ENCODE measurements at places on chromosomes 4 and X.
A peak's percentile ranks its signal among the peaks of the same experiment; 100 is the strongest.

GRCh38 chr4:7841071-7841470 lies 98.6 kb downstream of the AFAP1 start:
- no peak for DNase-seq

GRCh38 chrX:70998411-70999027 lies 67.6 kb upstream of the SLC7A3 start:
- DNase-seq: no peak

GRCh38 chr4:3407930-3408792 lies 33.6 kb upstream of the HGFAC start:
- no peak for DNase-seq

GRCh38 chr4:74357965-74358364 lies 7.0 kb upstream of the EREG start:
- DNase-seq: no peak

DNA sequence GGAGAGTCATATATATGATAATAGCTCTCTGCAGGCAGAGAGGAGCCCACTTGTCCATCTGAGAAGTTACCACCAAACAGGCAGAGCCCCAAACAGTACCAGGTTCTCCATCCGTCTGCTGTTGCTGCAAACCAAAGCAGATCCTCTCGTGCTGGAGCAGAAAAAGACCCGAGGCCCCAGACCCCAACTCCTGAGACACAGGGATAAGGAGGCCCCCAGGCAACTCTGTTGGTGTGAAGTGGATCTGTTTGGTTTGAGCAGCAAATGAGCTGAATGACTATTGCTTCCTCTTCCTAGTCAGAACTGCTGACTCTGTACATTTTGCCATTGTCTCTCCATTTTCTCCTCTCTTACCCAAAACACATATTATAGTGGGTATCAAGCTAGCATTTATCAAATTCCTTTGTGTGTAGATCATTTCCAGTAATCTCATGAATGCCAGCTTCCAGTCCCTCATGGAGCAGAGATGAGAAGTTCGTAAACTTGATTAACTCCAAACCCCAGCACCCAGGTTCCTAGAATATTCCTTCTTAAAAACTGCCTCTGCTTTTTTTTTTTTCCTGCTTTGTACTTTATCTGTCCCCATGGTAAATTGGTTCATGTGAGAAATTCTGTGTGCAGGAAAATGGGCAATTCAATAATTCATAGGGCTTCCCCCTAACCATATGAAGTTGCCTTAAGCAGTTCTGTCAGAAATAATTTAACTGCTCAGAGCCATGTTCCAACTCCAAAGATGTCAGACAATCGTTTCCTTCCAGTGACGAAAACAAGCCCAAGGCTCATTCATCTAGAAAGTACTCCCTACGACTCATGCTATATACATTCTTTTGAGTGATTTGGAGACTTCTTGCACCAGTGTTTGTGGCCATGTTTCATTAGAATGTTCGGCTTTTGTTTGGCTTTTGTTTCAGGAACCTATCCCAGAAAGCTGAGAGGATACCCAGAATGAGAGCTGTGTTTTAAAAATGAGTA lies 98.6 kb upstream of the ATXN3L start:
- no peak for DNase-seq

- DNase-seq: no peak
These were observed 4.8 kb downstream of the CNGA1 start for GRCh38 chr4:48011722-48012121.

DNA sequence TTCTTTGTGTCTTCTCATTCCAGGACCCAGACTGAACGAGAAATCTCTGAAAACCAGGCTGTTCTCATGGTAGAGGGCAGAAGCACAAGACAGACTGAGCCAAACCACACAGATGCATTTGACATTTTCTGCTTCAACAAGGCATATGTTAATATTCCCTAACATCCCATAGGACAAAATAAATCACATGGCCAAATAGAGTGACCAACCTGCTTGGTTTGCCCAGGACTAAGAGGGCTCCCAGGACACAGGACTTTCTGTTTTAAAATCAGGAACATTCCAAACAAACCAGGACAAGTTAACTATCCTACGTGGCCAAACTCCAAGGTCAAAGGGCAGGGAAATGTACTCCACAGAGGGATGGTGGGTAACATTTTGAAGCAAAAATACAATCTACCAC lies 11.7 kb downstream of the CTPS2 start:
- no peak for DNase-seq

- DNase-seq: no peak
These were observed 44.8 kb downstream of the GAB1 start for GRCh38 chr4:143381189-143382118.

- DNase-seq: no peak
These were observed 5.0 kb downstream of the XPNPEP2 start for GRCh38 chrX:129743821-129744220.

DNA sequence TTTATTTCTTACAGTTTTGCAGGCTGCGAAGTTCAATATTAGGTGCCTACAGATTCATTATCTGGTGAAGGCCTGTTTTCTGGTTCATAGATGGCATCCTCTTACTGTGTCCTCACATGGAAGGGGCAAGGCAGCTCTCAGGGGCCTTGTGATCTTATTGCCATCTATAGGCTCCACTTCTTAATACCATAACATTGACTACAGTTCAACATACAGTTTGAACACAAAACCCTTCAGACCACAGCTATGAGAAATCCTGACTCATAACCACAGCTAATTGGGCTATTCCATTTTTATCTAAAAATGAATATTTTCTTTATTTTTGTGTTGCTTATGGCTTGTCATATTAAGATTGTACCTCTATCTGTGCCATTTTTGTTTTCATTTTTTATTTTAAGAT lies 72.3 kb downstream of the STAG2 start:
- DNase-seq: no peak

DNA sequence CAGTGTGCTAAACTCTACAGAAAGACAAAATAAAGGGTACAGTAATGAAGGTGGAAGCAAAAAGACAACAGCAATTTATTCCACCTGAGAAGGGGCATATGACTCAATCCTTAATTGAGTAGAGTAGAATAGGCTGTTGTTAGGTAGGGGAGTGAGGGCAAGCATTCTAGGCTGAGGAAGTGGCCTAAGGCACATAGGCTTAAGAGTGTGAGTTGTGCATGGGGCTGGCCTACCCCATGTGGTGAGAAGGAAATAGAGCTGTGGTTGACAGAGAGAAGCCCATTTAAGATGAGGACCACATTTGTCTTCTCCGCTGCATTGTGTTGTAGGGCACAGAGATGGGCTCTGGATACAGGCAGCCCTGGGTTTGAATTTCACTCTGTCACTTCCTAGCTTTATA lies 3.4 kb upstream of the ZCCHC18 start:
- no peak for DNase-seq

GRCh38 chrX:9493936-9494335 lies 29.1 kb downstream of the TBL1X start:
- no peak for DNase-seq

- no peak for DNase-seq
These were observed 24.5 kb downstream of the DAPP1 start for GRCh38 chr4:99841129-99841528.

- DNase-seq: peak; percentile 18
These were observed 12.4 kb upstream of the EOLA2 start for GRCh38 chrX:149950681-149951080.

GRCh38 chr4:175418516-175418915 lies 393.5 kb downstream of the GPM6A start:
- no peak for DNase-seq

DNA sequence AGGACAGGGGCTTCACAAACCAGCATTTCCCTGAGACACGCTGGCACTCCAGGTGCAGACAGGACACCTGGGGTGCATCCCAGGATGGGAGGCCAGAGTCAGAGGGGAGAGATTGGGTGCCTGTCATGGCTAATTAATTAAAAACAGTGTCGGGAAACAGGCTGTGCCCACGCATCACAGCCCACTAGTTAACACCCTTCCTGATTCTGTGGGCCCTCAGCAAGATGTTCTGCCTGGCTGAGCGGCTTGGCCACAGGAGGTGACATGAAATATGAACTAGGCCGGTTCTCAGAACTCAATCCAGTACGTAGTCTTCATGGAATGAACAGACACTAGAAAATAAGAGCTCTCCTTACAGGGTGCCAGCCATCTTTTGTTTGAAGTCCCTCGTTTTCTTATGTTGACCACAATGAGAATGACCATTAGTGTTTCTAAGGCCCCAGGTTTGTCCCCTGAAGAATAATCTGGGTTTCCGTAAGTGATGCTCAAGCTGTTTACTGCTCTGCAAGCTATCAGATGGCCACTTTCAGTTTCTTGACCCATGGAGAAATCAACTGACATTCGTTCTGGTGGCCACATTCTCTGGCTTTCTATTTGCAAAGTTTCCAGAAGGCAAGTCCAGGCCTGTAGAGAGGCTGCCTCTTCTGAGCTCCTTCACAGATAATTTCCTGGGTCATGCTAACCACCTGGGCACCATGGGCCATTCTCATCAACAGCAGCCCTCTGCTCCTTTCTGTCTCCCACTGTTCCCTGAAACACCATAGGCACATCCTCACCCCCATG lies 72.3 kb downstream of the SLC34A2 start:
- peak; percentile 36 for DNase-seq

GRCh38 chr4:189845145-189845846 lies 95.4 kb upstream of the FRG1 start:
- no peak for DNase-seq
